ENCODE measurements at places on chromosomes 7 and 10.

DNA sequence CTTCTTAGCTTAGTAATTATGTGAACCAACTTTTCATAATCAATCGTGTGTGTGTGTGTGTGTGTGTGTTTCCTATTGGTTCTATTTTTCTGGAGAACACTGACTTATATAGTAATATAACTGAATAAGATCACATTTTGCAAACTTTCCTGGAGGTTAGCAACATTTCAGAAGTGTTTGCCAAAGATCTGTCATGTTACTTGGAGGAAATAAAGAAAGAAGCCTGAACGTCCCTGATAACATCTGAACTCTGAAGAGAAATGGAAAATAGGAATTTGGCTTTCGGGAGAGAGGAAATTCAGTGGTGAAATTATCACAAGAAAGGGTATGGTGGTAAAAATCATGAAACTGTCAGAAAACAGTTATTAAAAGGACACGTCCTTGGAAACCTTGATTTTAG, 984.4 kb upstream of the AUTS2 start:
- no peak for DNase-seq

- DNase-seq, result no peak
These were observed 188.2 kb downstream of the SEMA3D start for GRCh38 chr7:84998665-84999064.

DNA sequence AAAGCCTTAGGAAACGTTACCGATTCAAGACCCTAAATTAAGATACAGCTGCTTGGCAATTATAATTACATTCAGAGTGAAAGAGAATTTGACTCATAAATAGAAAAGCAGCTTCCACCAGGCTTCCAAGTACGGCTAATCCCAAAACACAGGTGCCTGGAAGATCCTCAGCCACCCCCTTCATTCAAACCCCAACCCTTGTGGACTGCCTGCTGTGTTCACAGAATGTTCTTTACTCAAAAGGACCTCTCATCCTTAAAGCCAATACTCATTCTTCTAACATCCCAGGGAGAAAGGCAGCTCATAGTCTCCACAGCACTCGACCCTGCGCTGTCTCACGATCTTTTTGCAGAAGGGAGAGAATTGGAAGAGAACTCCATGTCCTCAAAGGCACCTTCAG, 32.9 kb downstream of the RNF32 start:
- no peak for DNase-seq

GRCh38 chr7:24885716-24886115, 94.3 kb downstream of the OSBPL3 start:
- DNase-seq, result no peak

DNA sequence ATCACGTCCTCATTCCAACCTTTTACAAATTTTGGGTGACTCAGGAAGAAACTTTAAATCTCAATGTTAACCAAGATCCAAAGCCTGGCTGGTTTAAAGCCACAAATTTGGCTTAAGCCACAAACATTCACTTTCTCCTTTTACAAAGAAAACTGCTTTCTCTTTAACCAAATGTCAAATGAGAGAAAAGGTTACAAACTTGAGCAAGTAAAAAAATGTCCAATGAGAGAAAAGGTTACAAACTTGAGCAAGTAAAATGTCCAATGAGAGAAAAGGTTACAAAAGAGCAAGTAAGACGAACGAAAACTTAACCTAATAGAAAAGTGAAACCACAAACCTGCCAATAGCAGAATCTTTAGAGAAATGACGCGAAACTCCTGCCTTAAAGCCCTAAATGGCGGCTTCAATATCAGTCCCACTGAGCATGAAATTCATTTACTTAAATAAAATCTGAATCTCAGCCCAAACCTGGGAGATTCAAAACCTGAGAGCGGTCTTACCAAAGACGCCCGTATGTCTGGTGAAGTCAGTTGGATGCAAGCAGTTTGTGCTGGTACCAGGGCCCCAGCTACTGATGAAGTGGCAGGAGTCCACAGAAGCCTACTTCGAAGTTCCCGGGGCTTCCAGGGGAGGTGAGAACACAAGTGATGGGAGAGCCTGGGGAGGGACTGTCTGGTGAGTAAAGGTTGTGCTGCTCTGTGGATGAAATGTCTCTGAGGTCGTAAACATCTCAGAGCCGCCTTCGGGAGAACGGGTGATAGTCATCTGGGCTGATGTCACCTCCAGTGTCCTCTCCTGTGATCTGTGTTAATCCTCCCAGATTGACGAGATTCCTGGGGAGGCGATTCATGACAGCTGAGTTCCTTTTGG, 74.6 kb downstream of the PAXIP1 start:
- DNase-seq, result peak; percentile 20

DNA sequence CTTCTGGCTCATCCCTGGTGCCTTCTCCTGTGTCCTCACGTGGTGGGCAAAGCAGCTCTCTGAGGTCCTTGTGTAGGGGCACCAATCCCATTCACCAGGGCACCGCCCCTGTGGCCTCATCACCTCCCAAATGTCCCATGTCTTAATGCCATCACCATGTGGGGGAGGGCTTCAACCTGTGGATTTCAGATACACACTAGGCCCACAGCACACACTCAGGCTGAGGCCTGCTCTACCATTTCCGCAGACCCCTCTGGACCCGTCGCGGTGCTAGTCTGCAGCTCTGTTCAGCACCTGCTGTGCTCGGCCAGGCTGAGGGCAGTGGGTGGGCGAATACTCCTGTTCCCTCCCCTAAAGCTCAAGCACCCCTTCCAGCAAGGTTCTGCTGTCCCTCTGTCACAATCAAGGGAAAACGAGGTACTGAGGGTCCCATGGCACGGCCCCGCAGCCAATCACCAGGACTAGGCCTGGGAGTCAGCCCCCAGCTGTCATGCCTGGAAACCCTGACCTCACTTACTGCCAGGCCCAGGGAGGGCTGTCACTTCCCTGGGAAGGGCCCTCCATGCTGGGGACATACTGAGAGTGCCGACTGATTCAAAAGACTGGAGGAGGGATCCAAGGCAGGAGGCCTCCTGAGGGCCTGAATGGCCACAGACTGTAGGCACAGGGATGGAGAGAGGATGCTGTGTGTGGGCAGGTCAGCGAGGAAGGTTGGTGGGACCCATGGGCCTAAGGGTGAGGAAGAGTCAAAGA, 123.8 kb upstream of the RET start:
- no peak for DNase-seq

- no peak for DNase-seq
These were observed 61.7 kb upstream of the PLXNA4 start for GRCh38 chr7:132638000-132638399.

DNA sequence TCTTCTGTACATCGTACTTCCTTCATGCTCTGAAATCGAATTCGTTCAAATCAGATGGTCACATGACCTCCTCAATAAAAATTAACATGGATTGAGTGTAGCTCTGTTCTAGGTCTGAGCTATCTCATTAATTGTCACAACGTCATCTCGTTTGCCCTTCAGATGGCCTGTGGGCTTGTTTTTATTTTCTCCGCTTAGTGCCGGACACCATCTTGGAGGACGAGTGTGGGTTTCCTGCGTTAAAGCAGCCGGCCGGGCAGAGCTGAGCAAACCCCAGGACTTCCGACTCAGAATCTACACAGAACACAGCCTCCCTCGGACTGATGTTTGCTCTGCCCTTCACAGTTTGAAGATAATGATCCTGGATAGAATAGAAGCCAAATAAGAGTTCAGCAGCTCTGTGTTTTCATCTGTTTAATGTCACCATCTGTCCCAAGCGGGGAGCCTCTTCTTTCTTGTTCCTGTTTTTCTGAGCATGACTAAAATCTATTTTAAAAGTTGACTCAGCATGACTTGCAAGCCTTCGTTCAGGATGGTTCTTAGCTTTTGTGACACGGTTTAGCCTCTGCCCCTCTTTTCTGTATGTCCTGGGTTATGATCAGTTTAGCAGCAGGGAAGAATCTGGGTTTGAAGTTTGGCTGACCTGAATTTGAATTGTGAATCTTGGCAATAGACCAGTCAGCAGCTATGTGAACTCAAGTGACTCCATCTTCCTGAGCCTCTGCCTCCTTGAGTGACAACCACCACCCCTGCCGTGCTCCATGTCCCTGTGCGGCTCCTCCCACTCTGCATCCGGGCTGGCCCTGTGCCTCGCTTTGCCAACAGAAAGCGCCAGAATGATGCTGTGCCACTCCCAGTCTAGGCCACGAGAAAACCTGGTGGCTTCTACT, 30.6 kb upstream of the GALNTL5 start:
- no peak for DNase-seq

DNA sequence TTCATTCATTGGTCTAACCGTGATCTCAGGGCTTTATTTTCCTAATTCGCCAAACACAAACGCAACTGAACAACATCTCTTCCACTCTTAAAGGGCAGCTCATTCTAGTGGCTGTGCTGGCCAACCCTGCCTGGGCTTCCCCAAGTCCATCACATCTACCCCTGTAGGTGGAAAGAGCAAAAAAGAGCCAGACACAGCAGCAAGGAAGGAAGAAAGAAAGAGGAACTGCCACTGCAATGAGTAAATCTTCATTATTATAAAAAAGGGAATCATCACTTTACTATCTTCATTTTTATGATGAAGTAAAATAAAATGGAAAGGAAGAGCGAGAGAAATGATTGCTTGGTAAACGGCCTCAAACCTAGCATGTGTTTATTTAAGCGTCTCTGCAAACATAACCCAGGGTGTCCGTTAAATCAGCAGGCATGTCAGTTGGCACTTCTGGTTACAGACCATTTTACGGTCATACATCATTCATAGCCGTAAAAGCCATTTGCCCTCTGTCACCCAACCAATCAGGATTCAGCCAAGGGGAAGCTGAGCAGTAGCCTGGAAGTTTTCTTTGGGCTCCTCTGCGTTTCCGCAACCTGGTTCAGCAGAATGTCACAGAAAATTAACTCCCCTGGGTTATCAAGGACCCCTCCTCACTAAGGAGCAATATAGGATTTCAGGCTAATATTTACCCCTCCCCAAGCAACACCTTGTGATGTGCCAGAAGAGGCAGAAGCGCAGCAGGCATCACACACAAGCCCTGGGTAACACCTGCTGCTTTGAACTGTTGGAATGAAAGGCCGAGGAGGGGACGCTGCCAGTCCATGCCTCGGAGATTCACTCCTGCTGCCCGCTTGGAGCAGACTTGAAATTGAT, 234.0 kb downstream of the SNX10 start:
- DNase-seq, result no peak

GRCh38 chr7:67878808-67879207, 882.2 kb downstream of the TYW1 start:
- DNase-seq, result no peak

DNA sequence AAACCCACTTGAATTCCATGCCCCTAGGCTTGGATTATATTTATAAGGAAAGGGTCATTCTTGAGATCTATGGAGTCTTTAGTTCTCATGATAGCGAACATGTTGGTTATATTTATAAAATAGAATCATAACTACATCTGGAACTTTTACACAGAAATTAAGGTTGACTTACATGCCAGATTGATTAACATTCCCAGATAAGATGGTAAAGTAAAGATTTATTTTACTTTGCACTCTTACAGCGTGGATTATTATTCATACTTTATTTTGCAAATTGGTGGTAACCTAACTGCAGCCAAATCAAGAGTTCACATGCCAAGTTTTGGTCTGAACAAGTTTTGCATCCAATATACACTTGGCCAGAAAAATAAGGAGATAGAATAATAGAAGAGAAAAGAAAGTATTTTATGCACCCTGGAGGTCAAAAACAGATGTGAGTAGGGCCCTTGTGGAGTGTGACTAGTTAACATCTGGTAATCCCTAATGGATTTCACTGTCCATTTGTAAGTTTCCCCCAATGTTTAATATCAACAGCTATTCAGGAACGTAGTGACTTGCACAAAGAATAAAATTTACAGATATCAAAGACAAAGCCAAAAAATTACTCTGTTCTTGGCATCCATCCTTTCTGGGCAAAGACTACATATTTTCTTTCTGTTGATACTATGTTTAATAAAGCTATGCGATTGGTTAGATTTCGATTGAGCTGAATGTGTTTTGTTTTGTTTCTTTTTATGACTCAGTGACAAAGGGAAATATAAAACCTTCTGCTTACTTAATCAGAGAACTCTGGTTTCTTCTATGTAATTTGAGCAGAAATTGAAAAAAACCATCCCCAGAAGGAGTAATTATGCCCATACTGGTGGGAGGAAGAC, 10.1 kb upstream of the TMEM26 start:
- DNase-seq, result no peak

DNA sequence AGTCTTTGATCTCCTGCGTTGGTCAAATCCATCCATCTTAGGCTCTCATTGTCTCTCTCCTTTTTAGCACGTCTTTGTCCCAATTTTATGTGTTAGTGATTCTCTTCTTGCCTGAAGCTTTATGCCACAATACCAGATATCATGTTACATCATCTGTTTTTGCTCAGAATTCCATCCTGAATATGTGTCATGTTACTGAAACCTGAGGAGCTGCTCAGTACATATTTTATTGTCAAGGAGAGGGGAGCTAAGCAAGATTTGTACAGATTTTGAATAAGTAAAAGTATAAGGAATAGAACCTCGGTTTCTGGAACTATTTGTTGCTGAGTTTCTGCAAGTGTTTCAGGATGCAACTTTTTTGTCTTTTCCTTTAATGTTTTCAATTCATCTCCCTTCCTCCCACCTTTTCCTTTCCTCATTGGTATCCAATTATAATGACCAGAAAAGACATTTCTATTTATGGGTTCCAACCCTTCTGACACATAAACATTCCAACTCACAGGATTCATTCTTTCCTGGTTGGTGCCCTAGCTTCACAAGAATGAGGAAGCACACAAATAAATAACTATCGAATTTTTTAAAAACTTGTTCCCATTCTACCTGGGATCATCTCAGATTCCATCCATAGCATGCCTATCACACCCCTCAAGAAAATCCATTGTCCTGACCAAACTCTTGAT, 291.8 kb downstream of the CRPPA start:
- no peak for DNase-seq

DNA sequence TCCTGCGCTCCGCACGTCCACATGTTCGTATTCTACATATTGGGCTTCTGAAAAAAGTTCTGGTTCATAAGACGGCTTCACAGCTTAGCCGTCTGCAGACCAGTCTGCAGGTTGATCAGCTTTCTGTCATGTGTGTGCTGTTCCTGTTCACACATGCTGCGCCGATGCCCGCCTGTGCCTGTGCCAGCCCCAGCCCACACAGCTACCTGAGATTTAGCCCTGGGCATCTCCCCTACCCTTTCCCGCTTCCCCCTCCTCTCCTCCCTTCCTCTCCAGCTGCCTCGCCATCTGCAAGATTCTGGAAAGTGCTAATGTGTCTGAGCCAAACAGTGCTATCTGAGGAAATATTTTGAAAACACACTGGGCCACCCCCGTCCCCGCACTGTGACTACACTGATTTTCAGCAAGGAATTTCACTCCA, 7.1 kb downstream of the CHST3 start:
- DNase-seq, result no peak
